ENCODE measurements at places on chromosomes 12 and 14.
A peak's percentile ranks its signal among the peaks of the same experiment; 100 is the strongest.

GRCh38 chr14:103058164-103059055 is 1.1 kb upstream of the CDC42BPB start:
- no peak for DNase-seq

- no peak for DNase-seq
These were observed 361.2 kb downstream of the CCER1 start for GRCh38 chr12:90593596-90594295.

DNA sequence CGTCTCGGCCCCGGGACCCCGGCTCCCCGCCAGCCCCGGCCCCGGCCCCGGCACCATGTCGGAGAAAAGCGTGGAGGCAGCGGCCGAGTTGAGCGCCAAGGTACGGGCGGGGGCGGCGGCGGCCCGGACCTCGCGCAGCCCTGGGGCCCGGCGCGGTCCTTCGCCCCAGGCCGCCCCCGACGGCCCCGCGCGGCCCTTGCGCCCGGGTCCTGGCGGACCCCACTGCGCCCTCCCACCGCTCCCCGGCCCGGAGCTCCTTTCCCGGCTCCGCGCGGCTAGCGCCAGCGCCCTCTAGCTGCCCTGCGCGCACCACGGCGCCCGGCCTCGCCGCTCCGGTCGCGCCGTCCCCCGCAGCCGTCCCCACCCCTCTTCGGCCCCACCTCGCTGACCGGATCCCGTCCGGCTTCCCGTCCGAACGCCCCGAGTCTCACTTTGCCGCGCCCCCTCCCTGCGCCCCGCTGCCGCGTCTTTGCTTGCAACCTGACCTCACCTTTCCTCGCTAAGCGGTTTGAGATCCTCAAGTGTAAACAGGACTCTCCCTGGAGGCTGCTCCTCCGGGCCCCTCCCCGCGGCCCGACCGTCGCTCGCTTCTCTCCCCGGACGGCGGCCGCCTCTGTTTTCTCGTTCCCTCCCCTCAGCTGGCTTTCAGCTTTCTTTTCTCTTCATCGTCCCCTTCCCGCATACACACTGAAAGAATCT is 637 bp downstream of the PTMS start:
- peak; percentile 63 for DNase-seq

- DNase-seq, result no peak
These were observed 118.8 kb upstream of the SINHCAF start for GRCh38 chr12:31444736-31445135.

DNA sequence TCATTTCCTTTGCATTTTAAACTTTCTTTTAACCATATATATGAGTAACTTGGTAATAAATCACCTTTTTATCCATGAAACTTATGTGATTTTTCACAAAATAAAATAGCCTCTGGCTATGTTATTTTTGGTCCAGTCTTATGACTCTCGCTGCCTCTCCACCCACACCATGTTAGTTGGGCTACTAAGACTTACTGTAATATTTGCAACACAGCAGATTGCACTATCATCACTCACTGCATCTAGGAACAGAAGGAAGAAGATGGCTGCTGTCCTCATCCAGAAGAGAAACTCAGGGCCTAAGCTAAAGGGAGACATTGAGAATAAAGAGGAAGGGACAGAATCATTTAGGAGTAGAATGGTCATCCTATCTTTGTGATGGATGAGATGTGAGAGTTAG is 12.6 kb upstream of the B4GALNT3 start:
- no peak for DNase-seq

- DNase-seq, result no peak
These were observed 31.9 kb downstream of the CEP83 start for GRCh38 chr12:94427501-94428381.

GRCh38 chr12:104910196-104910840 is 47.8 kb downstream of the SLC41A2 start:
- no peak for DNase-seq

DNA sequence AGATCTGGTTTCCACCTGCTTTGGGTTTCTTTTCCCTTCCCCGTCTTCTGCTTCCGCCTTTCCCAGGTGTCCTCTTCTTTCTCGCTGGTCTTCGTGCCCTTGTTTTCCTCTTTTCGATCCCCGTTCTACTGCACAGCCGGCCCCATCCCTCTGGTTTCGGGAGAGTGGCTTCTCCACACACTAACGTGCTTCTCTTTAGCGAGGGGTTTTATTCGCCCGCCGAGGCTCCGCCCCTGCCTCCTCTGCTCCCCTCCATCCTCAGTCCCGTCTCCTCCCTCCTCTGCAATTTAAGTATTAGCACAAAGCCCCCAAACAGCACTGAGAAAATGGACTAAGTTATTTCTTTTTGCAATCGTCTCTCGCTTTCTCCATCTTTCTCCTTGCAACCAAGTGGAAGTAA is at the start of gene SLC7A8:
Gene SLC7A8, minus strand, starts transcription at position 182 of the 400 bp plus-strand sequence. CDS start 746 bp downstream, outside the sequence.
- no peak for DNase-seq

GRCh38 chr12:83629931-83630330 is 943.2 kb downstream of the TMTC2 start:
- no peak for DNase-seq

- DNase-seq, result no peak
These were observed 1.3 kb upstream of the SLC41A2 start for GRCh38 chr12:104959335-104959841.

Data from GM18507 (cell line).